Breast epithelium (tissue), 4 donors: ENCODE measurements at places on chromosomes 12 and 14. TPM values are rescaled to one million over a fixed set of nuclear protein-coding genes. Genes with fewer than 3 reads are reported as not detected.

- no peak for DNase-seq
- H3K27me3 ChIP-seq, result no peaks in the 10 kb centered on the region
- no peaks in the 10 kb centered on the region for H3K36me3 ChIP-seq
- H3K27ac ChIP-seq, result no peak overlapping the region
- no peaks in the 10 kb centered on the region for H3K4me1 ChIP-seq
Measured at GRCh38 chr12:75790219-75790618, 241.4 kb downstream of the PHLDA1 start.

CD63 gene
- 777 TPM for total RNA-seq

GRCh38 chr14:46769292-46769691 lies 117.7 kb upstream of the RPL10L start:
- H3K4me3 ChIP-seq, result no peak overlapping the region
- H3K27ac ChIP-seq, result no peak overlapping the region
- H3K27me3 ChIP-seq, result no peaks in the 10 kb centered on the region
- no peaks in the 10 kb centered on the region for H3K36me3 ChIP-seq
- no peaks in the 10 kb centered on the region for H3K4me1 ChIP-seq

DNA sequence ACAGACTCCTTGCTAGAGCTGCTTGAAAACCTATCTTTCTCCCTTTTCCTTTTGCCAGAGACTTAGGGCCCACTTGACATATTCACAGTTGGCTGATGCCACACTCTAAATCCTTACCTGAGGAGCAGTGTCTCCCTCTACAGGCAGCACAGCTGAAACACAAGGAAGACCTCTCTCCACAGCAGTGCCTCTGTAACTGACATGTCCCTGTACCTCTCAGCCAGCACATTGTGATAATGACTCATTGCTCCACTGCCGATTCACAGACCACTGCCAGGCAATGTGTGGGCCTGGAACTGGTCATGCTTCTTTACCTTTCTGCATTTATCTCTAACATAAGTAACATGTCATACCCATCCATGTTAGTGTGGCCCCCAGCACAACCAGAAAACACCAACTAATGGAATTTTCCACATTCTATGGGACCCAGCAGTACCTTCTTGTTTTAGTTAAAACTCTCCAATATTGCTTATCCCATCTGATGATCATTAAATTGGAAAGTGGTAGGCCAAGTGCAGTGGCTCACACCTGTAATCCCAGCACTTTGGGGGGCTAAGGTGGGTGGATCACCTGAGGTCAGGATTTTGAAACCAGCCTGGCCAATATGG lies 56.5 kb downstream of the GTF2A1 start:
- H3K27me3 ChIP-seq, result no peaks in the 10 kb centered on the region
- no peaks in the 10 kb centered on the region for H3K36me3 ChIP-seq

DNA sequence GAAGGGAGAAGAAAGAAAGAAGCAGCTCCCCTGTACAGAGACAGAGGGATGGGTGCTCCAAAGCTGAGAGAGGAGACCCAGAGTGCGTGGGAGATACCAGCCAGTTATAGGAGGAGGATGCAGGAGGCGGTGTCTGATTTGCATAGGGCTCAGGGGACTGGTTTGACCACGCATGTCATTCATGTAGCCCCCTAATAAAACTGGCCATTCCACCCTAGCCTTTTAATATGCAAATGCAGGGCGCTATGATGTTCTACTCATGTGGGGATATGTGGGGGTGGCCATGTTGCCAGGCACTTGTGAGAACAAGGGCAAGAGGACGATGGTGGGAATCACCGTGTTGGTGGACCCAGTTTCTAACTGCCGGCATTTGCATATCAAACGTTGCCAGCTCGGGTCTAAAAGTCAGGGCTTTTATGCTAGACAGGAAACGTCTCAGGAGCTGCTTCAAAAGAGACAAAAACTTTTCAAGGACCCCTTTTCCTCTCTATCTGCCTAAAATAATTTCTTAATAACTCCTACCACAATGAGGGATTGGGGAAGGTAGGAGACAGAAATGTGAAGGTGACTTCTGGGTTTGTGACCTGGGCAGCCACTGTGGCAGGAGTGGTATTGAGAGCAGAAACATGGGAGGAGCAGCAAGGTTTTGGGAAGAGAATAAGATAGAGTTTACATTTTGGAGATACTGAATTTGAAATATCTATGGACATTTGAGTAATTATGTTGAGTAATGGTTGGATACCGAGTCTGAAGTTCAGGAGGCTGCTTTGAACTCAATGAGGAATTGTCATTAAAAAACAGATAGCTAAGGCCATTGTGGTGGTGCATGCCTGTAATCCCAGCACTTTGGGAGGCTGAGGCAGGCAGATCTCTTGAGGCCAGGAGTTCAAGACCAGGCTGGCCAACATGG lies 2.2 kb upstream of the ATXN3 start:
- no peaks in the 10 kb centered on the region for H3K27me3 ChIP-seq
- H3K36me3 ChIP-seq, result no peaks in the 10 kb centered on the region
- DNase-seq, result no peak
- no peaks in the 10 kb centered on the region for H3K4me1 ChIP-seq

DNA sequence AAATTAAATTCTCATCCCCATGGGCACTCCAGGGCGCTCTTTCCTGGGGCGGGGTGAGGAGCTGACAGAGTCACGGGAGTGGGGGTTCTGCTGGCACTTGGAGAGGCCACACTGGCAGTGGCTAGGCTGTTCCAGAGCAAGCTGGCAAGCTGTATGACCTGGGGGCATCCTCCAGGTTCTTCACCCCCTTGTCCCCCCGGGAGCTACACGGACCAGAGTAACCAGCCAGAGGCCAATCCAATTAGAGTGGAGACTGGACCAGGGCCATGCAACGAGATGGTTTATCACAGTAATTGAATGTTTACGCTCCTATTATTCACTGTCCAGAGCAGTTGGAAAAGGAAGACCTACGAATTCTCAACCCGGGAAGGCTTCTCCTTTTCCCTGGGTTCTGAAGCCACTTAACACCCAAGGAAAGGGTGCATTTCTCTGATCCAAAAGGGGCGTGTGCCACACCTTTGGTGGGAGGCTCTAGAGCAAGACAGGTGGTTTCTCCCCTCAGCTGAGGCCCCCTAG lies 43.8 kb upstream of the PNMA1 start:
- H3K27me3 ChIP-seq, result no peaks in the 10 kb centered on the region
- peaks cover 78% of the 10 kb centered on the region for H3K4me1 ChIP-seq
- H3K36me3 ChIP-seq, result no peaks in the 10 kb centered on the region

GRCh38 chr14:71006200-71006563 lies 98.9 kb downstream of the PCNX1 start:
- H3K4me3 ChIP-seq, result no peak overlapping the region
- H3K27me3 ChIP-seq, result no peaks in the 10 kb centered on the region
- no peaks in the 10 kb centered on the region for H3K4me1 ChIP-seq
- H3K36me3 ChIP-seq, result no peaks in the 10 kb centered on the region

COQ5 gene
- total RNA-seq, result 26.5 TPM

- H3K36me3 ChIP-seq, result no peaks in the 10 kb centered on the region
- no peak overlapping the region for H3K4me3 ChIP-seq
- H3K4me1 ChIP-seq, result no peaks in the 10 kb centered on the region
Measured at GRCh38 chr14:73468828-73469375, 10.6 kb upstream of the NUMB start.

SIRT4 gene
- total RNA-seq, result 1.6 TPM

DNA sequence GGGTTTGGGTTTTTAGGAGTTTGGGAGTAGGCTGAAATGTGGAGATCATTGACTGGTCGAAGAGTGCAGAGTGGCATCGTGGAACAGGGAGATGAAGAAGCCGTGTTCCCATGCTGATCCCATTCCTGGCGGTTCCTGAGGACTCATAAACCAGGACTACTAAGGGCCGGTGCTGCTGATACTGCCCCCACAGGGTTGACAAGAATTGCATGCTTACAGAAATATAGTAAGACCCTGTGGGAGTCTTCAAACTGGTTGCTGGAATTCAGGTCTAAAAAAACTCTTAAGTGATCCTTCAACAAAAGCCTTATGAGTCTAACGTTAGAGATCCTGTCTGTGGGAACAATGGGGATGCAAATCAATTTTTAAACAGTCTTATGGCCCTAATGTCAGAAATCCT lies 64.0 kb upstream of the ARHGAP5 start:
- no peaks in the 10 kb centered on the region for H3K27me3 ChIP-seq
- H3K36me3 ChIP-seq, result no peaks in the 10 kb centered on the region
- H3K4me1 ChIP-seq, result no peaks in the 10 kb centered on the region
- no peak overlapping the region for H3K27ac ChIP-seq
- DNase-seq, result no peak

DNA sequence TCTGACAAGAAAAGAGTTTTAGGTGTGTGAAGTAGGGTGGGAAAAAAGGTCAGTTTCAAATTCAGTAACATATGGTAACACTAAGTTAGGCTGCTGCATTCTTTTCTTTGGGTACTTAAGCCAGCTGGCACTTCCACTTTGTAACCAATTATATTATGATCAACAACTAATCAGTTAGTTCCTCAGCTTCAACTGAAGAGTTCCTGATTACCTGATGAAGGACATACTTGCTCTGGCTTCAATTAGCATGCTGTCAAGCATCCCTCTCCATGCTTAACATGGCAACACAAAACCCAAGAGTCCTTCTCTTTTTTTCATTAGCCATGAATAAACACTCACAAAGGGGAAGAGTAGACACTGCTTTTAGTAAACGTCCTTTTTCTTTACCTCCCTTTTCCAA lies 6.8 kb upstream of the KANSL2 start:
- peaks cover 16% of the 10 kb centered on the region for H3K36me3 ChIP-seq
- no peak overlapping the region for H3K4me3 ChIP-seq
- no peak overlapping the region for H3K27ac ChIP-seq
- no peak for DNase-seq
- no peaks in the 10 kb centered on the region for H3K4me1 ChIP-seq

DNA sequence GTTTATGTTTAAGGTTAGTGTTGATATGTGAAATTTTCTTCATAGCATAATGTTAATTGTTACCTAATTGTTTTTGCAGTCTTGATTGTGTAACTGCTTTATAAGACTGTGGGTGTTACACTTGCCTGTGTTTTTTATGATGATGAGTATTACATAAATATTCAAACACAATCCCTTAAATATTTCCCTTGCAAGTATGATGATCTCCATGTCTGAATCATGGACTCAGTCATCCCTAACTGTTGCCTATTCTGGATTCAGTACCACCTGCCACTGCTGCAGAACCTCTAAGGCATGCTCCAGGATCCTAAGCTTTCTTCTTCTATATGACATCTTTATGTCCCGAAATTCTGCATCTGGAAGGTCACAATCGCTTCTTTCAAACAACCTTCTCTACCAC lies 246.3 kb upstream of the CLEC14A start:
- no peaks in the 10 kb centered on the region for H3K27me3 ChIP-seq
- H3K36me3 ChIP-seq, result no peaks in the 10 kb centered on the region
- no peak for DNase-seq
- no peak overlapping the region for H3K4me3 ChIP-seq
- no peak overlapping the region for H3K27ac ChIP-seq
- H3K4me1 ChIP-seq, result no peaks in the 10 kb centered on the region

CORO1C gene
- total RNA-seq, result 121 TPM

HELB gene
- total RNA-seq, result 4.0 TPM

PRMT5 gene
- total RNA-seq, result 71.4 TPM

DNA sequence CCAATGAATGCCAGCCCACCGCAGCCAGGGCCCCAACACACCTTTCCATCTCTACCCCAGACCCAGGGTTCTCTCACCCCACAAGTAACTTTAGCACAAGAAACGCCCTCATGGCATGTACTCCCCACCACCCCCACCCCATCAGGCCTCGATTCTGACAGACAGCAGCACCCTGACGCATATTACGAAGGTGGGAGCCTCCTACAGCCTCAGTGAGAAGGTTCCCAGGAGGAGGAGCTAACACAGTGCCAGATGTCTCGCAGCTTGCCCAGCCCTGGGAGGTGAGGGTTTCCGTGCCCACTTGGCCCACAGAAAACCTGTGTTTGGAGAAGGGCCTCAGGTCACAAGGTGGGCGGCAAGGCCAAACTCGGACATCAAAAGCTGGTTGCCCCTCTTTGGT lies 32.4 kb downstream of the CCDC88C start:
- no peaks in the 10 kb centered on the region for H3K27me3 ChIP-seq
- H3K36me3 ChIP-seq, result no peaks in the 10 kb centered on the region
- DNase-seq, result no peak

DNA sequence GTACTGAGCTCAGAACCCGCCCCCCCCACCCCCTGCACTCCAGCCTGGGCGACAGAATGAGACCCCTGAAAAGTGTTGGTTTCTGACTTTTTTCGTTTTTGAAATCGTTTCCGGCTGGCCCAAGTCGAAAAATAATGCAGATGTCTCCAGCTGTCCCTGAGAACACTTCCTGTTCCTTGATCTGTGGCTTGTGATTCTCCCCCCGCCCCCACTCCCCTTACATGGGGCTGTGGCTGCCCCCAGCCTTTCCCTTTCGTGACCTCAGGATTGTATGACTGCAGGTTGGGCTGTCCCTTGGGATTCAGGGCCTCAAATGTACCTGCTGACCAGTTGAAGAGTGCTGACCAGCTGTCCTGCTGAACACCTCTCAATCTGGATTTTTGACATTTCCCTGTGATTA lies 34.1 kb downstream of the NOC4L start:
- no peak overlapping the region for H3K4me3 ChIP-seq
- H3K27me3 ChIP-seq, result peaks cover 5% of the 10 kb centered on the region
- no peak for DNase-seq

ENDOU gene
- total RNA-seq, result 0.98 TPM

GUCY2C gene
- total RNA-seq, result 1.3 TPM

DNA sequence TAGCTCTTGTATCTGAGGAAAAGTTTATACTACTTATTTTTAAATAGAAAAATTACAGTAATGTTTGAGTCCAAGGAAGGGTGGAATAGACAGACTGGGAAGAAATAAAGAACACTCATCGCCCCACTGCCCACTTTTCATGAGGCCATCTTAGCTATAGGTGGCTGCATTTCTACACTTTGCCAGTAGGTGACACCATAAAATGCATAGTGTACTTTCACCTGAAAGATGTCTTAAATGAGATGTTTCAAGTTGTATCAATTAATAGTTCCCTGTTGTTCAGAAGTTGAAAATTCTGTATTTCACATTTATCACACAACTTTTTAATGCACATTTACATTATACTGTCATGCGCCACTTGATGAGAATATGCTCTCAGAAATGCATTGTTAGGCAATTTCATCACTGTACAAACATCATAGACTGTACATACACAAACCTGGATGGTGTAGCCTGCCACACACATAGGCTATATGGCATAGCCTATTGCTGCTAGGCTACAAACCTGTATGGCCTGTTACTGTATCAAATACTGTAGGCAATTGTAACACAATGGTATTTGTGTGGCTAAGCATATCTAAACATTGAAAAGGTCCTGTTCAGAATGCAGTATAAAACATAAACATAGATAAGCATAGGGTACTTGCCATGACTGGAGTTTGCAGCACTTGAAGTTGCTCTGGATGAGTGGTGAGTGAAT lies 27.6 kb downstream of the PMCH start:
- H3K4me3 ChIP-seq, result no peak overlapping the region
- H3K27me3 ChIP-seq, result no peaks in the 10 kb centered on the region
- H3K27ac ChIP-seq, result no peak overlapping the region
- no peaks in the 10 kb centered on the region for H3K4me1 ChIP-seq
